ENCODE measurements at places on chromosomes 4 and X.

DNA sequence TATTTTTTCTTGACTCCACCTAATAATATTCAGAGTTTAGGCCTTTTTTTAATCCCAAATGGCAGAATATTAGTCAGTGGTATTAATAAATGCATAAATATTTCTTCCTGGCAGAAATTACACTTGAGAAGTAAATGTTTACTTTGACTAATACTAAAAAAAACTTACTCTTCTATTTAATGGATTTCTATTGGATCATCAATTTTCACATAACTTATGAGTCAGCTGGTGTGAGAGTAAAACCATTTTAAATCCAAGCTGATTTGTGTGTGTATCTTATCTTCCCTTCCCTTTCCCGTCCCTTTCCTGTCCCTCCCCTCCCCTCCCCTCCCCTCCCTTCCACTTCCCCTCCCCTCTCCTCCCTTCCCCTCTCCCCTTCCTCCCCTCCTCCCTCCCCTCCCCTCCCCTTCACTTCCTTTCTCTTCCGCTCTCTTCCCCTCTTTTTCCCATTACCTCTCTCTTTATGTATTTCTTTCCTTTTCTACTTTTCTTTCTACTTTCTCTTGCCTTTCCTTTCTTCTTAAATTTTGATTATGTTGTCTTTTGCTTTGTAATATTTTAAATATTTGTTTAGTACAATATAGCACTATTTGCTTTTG is 630.1 kb upstream of the EPHA5 start:
- DNase-seq, result no peak

GRCh38 chr4:53527326-53527725 is 64.0 kb downstream of the LNX1 start:
- DNase-seq, result no peak

GRCh38 chr4:38177641-38178391 is 217.6 kb downstream of the PTTG2 start:
- DNase-seq, result no peak

DNA sequence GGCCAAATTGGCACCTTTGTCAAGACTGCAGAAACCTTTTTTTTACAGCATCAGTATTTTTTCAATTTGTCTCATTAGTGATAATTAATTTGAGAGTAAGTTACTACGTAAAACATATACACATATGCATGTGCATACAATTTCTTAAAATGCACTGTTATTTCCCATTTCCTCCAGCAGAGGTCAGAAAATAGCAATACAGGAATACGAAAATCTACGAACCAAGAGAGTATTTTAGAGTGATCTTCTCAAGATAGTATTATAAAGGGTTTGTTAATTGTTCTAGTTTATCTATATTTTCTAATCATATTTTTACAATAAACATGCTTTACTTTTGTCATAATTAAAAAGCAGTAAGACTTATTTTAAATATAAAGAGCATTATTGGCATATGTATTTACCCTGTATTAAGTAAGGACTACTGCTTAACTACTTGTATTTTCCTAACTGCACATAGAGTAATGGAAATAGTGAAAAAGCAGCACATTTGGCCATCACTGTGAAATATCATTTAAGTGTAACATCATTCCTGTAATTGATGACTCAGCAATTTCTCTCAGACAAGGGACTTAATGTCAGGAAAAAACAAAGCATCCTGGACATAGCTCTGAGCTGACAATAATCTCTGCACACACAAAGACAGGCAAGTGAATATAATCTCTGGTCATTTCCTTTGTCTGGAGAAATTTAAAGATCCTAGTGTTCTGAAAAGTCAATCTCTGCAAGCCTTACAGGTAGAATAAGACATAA is 45.6 kb downstream of the MAOB start:
- DNase-seq, result no peak

DNA sequence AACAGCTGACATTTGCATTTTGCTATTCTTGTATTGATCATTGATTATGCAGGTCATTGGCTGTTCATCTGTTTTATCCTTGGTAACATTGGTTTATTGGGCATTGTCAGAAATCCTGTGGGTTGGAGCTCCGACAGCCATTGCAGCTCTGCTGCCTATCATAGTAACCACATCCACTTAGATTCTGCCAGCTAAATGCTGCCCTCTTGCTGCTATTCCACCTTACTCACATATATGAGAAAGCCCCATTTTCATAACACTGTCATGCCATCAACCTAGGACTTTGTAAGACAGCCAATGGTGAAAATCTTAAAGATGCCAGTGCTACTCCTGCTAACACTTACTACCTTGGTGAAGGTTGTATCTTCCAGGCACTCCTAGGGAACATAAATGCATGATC is 187.3 kb upstream of the CXCL13 start:
- no peak for DNase-seq

GRCh38 chr4:102420563-102421398 is 75.5 kb upstream of the SLC39A8 start:
- no peak for DNase-seq

- no peak for DNase-seq
Observed at GRCh38 chr4:16043642-16044498, 40.0 kb downstream of the PROM1 start.

- DNase-seq, result no peak
Observed at GRCh38 chrX:45274576-45274975, 73.9 kb upstream of the DIPK2B start.

DNA sequence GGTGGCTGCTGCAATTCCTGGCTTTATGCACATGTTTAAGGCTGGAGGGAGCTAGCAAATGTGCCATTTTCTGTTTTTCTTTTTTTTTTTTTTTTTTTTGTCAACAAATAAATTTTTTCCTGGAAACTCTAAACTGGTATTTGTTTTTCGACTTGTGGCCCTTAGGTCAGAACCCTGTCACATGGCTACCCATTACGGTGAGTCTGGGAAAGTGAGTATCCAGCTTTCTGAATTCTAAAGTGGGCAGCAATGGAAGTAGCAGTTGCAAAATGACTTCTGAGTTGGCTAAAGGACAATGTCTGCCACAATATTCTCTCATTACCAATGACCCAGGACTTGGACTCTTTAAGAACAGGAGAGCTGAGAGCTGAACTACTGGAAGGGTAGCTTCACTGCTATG is 225.1 kb upstream of the CENPE start:
- no peak for DNase-seq

DNA sequence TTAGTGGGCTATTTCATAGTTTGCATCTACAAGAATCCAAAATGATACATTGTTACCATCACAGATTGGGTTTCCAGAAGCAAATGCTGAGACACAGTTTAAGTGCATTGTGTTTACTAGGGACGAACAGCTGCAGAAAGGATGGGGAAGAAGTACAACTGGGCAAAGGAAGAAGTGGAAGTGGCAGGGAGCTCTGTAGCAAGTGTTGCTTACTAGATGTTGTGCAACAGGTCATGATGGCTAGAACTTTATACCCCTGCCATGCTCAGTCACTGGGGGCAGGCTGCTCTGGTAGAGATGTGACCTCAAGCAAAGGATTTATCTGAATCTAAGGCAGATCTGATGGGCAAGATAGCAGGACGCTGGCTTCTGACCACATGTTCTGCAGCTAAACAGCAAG is 76.1 kb upstream of the EMCN start:
- no peak for DNase-seq

DNA sequence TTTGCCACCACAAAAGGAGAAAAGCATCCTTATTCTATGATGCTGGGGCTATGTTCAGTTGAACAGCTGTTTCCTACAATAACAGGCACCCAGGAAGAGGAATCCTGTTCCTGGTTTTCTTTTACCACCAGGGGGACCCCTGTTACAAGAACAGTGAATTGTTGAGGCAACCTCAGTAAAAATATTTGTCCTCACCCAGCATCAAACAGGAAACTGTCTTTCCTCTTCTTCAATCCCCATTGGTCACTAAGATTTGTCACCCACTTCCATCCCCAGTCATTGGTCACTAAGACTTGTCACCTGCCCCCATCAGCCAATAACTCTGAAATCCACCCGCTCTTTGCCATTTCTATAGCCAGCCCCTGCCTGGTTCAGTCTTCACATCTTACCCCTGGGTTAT is 143.5 kb upstream of the GALNT7 start:
- peak; percentile 42 for DNase-seq

DNA sequence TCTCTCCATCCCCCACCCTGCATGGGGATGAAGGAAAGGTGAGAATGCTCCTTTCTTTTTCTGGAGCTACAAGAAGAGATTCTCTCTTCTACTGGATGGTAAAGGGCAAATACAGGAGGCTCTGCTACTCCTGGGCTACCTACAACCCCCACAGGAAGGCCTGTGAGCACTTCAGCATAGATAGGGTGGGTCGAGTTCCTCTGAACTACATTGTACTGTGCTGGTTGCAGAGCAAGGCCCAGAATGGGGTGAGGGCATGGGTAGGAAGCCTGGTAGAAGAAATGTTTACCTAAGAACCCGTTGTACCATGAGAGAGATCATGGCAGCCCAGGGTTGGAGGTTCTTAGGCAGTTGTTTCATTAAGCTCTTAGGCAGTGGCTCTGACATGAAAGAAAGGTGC is 510.4 kb downstream of the MID1IP1 start:
- no peak for DNase-seq

GRCh38 chr4:143700046-143700415 is 444 bp downstream of the FREM3 start:
- no peak for DNase-seq

GRCh38 chr4:123597586-123597985 is 201.0 kb downstream of the SPRY1 start:
- peak; percentile 31 for DNase-seq

- no peak for DNase-seq
Observed at GRCh38 chr4:90445380-90445779, 318.2 kb downstream of the CCSER1 start.

DNA sequence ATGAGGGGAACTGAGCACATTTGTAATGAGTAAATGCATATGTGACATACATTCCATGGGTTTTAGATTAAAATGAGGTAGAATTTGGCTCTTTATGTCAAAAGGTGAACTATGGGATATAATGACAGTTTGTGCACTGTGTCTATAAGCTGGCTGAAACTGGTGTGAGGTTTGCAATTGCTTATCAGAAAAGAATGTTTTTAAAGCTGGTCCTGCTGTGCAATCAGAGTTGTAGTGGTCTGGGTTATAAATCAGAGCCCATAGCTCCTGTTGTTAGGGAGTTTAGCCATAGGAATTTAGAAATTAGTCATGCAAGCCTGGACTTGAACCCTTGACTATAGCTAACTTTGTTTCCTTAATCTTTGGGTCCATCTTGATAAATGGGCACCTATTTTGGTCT is 23.1 kb upstream of the GATB start:
- DNase-seq, result no peak

GRCh38 chrX:119247702-119248101 is 11.6 kb downstream of the PGRMC1 start:
- DNase-seq, result no peak

DNA sequence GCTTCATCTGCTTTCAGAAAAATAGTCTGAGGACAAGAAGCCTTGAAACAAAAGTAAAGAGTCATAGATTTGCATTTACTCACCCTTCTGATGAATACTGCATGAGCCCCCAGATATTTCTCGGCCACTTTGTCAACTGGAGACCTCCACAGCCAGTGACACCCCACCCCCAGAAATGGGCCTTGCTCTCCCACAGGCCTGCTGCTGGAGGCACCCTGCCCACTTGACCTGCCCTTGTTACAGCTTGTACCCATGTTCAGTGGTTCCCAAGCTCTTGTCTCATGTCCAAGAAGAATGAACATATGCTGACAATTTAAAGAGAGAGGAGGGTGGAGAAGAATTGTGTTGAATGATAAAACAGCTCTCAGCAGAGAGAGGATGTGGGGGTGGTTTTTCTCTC is 225.1 kb downstream of the DCAF12L2 start:
- DNase-seq, result no peak

DNA sequence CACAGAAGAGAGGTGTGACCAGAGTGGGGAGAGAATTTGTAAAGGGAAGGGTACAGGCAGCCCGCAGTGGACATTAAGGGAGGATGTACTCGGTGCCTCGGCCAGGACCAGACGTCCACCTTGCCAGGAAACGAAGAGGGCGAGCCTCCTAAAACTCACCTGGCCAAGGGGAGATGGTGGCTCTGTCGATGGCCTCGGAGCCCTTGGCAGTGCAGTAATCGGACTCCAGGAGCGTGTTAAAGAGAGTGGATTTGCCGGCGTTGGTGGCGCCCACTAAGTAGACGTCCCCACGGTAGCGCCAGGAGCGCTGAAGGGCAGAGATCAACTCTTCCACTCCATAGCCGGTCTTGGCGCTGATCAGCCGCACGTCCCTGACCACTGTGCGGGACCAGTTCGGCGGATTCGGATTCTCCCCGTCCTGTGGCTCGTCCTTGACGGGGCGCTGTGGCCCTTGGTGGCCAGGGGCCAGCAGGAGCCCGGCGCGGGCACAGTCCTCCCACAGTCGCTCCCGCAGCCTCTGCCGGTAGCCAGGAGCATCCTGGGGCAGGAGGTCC is 1.0 kb downstream of the NOA1 start:
- DNase-seq, result no peak

DNA sequence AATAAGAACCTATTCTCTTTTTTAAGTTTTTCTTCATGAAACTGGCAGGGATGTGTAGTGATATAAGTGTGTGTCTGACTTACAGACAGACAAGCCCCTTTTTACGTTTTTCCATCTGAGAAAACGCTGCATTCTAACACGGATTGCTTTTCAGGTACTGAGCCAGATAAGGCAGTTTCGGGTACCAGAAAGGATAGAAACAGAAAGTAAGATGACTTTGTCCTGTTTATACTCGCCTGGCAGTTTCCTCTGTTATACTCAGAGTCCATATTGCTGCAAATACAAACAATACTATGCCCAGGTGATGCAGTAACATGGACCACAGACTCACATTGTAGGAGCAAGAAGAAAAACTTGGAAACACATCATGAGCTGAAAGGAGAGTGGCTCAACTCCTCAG is 2320.6 kb upstream of the AGA start:
- DNase-seq, result no peak

DNA sequence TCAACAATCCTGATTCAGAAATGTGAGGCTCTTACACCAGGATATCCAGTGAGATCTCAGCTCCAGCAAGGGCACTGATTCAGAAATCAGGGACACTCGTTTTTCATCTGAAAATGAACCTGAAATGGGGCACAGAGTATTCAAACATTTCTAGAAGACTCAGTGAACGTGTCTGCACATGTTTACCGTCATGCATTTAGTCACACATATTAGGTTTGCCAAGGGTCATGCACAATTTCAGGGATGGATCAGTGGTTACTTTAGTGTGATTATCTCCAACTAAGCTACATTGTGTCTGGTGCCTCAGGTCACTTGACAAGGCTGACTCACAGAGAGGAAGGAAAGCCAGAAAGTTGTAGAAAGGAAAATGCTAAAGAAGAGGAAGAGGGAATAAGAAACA is 33.6 kb upstream of the SPANXN2 start:
- no peak for DNase-seq

DNA sequence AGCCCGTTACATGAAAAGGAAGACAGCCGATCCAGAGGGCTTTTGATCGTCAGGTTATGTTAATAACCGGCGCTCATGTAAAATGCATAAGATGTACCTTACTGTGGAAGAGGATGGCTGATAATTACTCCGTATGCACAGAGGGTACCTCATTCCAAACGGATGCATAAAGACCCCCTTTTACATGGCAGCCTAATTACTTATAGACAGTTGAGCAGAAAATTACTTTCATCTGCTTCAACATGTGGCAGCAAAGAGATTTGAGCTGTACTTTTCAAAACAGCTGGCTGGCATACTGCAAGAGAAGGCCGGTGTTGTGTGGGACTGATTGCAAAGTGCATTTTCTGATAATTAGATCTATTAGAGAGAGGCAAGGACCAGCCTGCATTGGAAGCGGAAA is 103.4 kb downstream of the SHOX start:
- no peak for DNase-seq

- DNase-seq, result no peak
Observed at GRCh38 chrX:10615931-10616774, 4.2 kb downstream of the MID1 start.

GRCh38 chrX:52995987-52996331 is 37.6 kb upstream of the FAM156A start:
- no peak for DNase-seq
